Hair follicular keratinocyte (primary cell): ENCODE measurements at places on chromosomes 6 and 20. TPM values are rescaled to one million over a fixed set of nuclear protein-coding genes. Genes with fewer than 3 reads are reported as not detected.

The ASXL1 gene
- 11.8 and 13.0 TPM in 2 replicates for total RNA-seq

The ARMH2 gene
- total RNA-seq = not detected in 2 replicates

The ECT2L gene
- not detected in 2 replicates for total RNA-seq

The DBNDD2 gene
- 35.7 and 41.2 TPM in 2 replicates for total RNA-seq

The MOG gene
- total RNA-seq = not detected in 2 replicates

The BPI gene
- not detected in 2 replicates for total RNA-seq

The SPACA1 gene
- not detected in 2 replicates for total RNA-seq

The LAMA2 gene
- 0.23 and 0.30 TPM in 2 replicates for total RNA-seq

The BCKDHB gene
- total RNA-seq = 7.6 and 9.8 TPM in 2 replicates

The IRF4 gene
- total RNA-seq = not detected in 2 replicates

The LHFPL5 gene
- total RNA-seq = not detected in 2 replicates

The WFDC11 gene
- not detected in 2 replicates for total RNA-seq

The CCDC170 gene
- under 0.01 and 1.1 TPM in 2 replicates for total RNA-seq

The B4GALT5 gene
- total RNA-seq = 12.3 and 13.0 TPM in 2 replicates

The BPIFB1 gene
- not detected in 2 replicates for total RNA-seq

The LY6G6C gene
- total RNA-seq = 0.15 TPM in 1 of 2 replicates, not detected in the other

The RGS17 gene
- total RNA-seq = 0.34 and 0.47 TPM in 2 replicates

The CFB gene
- total RNA-seq = 1.2 and 3.4 TPM in 2 replicates

The MMUT gene
- 7.2 and 10.8 TPM in 2 replicates for total RNA-seq

The CAPN11 gene
- not detected in 2 replicates for total RNA-seq

The PPP1R11 gene
- total RNA-seq = 42.6 and 43.7 TPM in 2 replicates
